Astrocyte (in vitro differentiated cells and primary cell): ENCODE measurements at places on chromosomes 4 and X. TPM values are rescaled to one million over a fixed set of nuclear protein-coding genes. Genes with fewer than 3 reads are reported as not detected.

Gene ING2
- total RNA-seq = 10.2 and 10.3 TPM in 2 replicates

Gene GUCY1A1
- total RNA-seq = 0.48 and 1.0 TPM in 2 replicates

Gene PASD1
- not detected in 2 replicates for total RNA-seq

Gene RHOXF2B
- total RNA-seq = not detected in 2 replicates

GRCh38 chr4:88955580-88956380 lies 101.2 kb downstream of the FAM13A start:
- H3K4me3 ChIP-seq = no peak overlapping the region
- H3K36me3 ChIP-seq = no peaks in the 10 kb centered on the region
- no peaks in the 10 kb centered on the region for H3K27me3 ChIP-seq
- no peak for DNase-seq

DNA sequence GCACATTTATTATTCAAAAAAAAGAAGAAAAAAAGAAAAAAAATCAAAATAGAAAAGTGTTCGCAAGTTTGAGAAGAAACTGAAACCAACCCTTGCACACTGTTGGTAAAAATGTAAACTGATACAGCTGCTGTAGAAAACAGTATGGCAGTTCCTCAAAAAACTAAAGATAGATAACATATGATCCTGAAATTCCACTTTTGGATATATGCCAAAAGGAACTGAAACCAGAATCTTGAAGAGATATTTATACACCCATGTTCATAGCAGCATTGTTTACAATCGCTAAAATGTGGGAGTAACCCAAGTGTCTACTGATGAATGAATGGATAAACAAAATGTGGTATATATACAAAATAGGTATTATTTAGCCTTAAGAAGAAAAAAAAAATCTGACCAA lies 155.4 kb downstream of the TBCK start:
- no peaks in the 10 kb centered on the region for H3K4me1 ChIP-seq
- no peak overlapping the region for H3K4me3 ChIP-seq
- H3K27me3 ChIP-seq = no peaks in the 10 kb centered on the region

GRCh38 chr4:15001248-15001868 lies 923 bp upstream of the CPEB2 start:
- peak overlapping the region; percentile 98 for H3K27ac ChIP-seq
- H3K36me3 ChIP-seq = no peaks in the 10 kb centered on the region
- H3K4me1 ChIP-seq = peaks cover 3% of the 10 kb centered on the region
- H3K27me3 ChIP-seq = no peaks in the 10 kb centered on the region

- H3K4me3 ChIP-seq = no peak overlapping the region
- no peak overlapping the region for H3K27ac ChIP-seq
- H3K36me3 ChIP-seq = no peaks in the 10 kb centered on the region
Observed at GRCh38 chr4:158993891-158994290, 109.0 kb upstream of the RAPGEF2 start.

GRCh38 chr4:66842026-66842723 lies 703.1 kb downstream of the CENPC start:
- H3K27ac ChIP-seq = no peak overlapping the region
- DNase-seq = no peak
- H3K27me3 ChIP-seq = no peaks in the 10 kb centered on the region
- no peaks in the 10 kb centered on the region for H3K4me1 ChIP-seq
- no peak overlapping the region for H3K4me3 ChIP-seq
- H3K36me3 ChIP-seq = no peaks in the 10 kb centered on the region

- H3K27ac ChIP-seq = no peak overlapping the region
- DNase-seq = peak; percentile 65
- H3K4me1 ChIP-seq = peaks cover 13% of the 10 kb centered on the region
- no peaks in the 10 kb centered on the region for H3K27me3 ChIP-seq
- H3K36me3 ChIP-seq = no peaks in the 10 kb centered on the region
Observed at GRCh38 chr4:158122501-158122900, 50.3 kb downstream of the GASK1B start.

DNA sequence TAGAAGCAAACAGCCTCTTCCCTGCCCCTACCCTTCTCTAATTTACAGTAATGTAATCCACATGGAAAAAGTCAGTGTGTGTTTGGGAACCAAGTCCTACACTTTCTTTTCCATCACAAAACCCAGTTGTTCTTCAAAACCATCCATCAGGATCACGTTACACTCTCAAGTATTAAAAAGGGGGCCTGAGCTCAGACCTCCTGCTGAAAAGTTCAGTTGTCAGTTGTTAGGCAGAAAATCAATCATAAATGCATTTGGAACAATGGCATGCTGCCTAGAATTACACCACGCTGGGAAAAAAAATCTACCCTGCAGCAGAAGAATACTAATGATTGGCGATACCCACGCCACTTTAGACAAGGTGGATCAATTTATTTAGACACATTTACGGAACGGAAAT lies 236.5 kb downstream of the PARM1 start:
- no peaks in the 10 kb centered on the region for H3K27me3 ChIP-seq
- H3K4me3 ChIP-seq = no peak overlapping the region
- no peaks in the 10 kb centered on the region for H3K36me3 ChIP-seq
- DNase-seq = no peak

DNA sequence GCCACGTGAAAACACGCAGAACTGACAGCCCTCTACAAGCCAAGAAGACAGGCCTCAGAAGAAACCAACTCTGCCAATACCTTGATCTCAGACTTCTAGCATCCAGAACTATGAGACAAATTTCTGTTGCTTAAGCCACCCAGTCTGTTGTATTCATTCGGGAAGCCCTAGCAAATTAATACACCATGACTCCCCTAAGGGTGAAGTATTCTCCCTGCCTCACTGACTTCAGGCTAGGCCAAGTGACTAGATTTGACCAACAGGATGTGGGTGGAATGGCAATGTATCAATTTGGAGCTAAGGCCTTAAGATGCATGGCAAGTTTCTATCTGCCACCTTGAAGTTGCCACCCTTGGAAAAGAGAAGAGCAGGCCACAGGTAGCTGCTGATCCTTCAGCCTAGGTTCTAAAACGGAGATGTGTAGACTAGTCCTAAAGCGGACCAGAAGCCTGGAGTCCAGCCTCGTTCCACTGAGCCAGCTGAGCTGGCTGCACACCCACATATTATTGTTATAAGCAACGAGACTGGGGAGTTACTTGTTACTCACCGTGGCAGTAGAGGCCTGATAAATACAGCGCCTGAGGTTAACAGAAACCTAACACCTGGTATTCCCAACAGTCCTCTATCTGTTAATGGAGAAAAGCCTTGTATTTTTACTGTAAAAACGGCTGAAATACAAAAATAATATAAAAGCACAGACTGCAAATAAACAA lies 16.4 kb downstream of the SCARB2 start:
- no peak overlapping the region for H3K4me3 ChIP-seq
- H3K27ac ChIP-seq = peak overlapping the region; percentile 76
- H3K4me1 ChIP-seq = peaks cover 56% of the 10 kb centered on the region
- H3K36me3 ChIP-seq = no peaks in the 10 kb centered on the region
- peak; percentile 66 for DNase-seq

DNA sequence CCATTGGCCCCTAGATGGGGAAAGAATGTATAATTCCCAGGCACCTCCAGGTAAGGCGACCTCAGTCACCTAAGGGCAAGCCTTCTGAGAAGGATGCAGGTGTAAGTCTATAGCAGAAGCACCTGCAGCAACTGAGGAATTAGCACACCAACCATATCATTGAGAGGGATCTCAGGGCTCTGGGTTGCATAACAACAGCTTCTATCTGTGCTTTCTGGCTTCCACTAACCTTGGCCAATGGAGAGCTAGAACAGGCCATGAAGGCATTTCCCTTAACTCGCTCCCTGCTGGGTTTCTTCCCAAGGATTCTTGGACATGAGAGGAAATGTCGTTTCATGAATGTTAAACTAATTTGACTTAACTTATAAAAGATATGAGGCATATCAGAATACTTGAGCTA lies 177.8 kb upstream of the GK2 start:
- H3K4me1 ChIP-seq = no peaks in the 10 kb centered on the region
- H3K4me3 ChIP-seq = no peak overlapping the region
- H3K36me3 ChIP-seq = no peaks in the 10 kb centered on the region
- H3K27ac ChIP-seq = no peak overlapping the region
- DNase-seq = no peak

DNA sequence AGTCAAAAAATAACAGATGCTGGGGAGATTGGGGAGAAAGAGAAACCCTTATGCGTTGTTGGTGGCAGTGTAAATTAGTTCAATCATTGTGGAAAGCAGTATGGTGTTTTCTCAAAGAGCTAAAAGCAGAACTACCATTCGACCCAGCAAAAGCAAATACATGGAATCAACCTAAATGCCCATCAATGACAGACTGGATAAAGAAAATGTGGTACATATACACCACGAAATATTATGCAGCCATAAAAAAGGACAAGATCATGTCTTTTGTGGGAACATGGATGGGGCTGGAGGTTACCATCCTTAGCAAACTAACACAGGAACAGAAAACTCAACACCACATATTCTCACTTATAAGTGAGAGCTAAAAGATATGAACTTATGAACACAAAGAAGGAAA lies 188.9 kb downstream of the CAMK2D start:
- no peak overlapping the region for H3K27ac ChIP-seq
- DNase-seq = no peak
- H3K4me3 ChIP-seq = no peak overlapping the region
- peaks cover 17% of the 10 kb centered on the region for H3K4me1 ChIP-seq
- no peaks in the 10 kb centered on the region for H3K36me3 ChIP-seq

DNA sequence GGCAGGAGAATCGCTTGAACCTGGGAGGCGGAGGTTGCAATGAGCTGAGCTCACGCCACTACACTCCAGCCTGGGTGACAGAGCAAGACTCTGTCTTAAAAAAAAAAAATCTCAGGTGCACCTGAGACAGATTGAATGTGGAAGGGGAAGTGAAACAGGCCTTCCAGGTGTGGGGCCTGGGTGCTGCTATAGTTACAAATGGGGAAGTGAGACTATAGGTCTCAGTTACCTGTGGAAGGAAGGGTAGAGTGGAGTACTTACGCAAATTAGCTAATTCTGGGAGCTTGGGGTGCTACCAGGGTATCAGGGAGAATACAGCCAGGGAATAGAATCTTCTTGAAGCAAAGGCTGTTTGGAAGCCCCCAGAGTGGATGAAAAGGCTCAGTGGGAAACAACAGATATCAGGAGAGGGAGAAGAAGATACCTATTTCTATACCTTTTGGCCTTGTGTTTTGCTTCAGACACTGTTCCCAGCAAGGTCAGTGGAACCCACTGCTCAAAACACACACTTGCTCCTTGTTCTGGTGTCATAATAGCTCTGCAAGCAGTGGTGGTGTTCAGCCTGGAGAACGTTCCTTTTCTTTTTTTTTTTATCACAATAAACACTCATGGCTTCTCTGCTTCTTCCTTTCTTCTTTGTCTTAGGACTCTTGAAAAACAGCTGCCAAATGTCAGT lies 7.0 kb downstream of the CD38 start:
- no peak overlapping the region for H3K27ac ChIP-seq

GRCh38 chr4:145730026-145730425 lies 50.1 kb downstream of the C4orf51 start:
- no peaks in the 10 kb centered on the region for H3K27me3 ChIP-seq
- no peaks in the 10 kb centered on the region for H3K36me3 ChIP-seq
- no peak overlapping the region for H3K4me3 ChIP-seq
- H3K4me1 ChIP-seq = peaks cover 16% of the 10 kb centered on the region
- no peak overlapping the region for H3K27ac ChIP-seq
- DNase-seq = no peak

GRCh38 chr4:16027626-16028025 lies 56.2 kb downstream of the PROM1 start:
- H3K27me3 ChIP-seq = no peaks in the 10 kb centered on the region
- peaks cover 10% of the 10 kb centered on the region for H3K4me1 ChIP-seq
- no peak overlapping the region for H3K27ac ChIP-seq
- H3K36me3 ChIP-seq = no peaks in the 10 kb centered on the region

- peaks cover 15% of the 10 kb centered on the region for H3K27me3 ChIP-seq
- no peaks in the 10 kb centered on the region for H3K4me1 ChIP-seq
- no peaks in the 10 kb centered on the region for H3K36me3 ChIP-seq
- no peak for DNase-seq
- H3K4me3 ChIP-seq = no peak overlapping the region
Observed at GRCh38 chr4:153089742-153090141, 114.5 kb upstream of the TRIM2 start.
